ENCODE measurements at places on chromosomes 12 and 14. TPM values are rescaled to one million over a fixed set of nuclear protein-coding genes. Genes with fewer than 3 reads are reported as not detected.

DNA sequence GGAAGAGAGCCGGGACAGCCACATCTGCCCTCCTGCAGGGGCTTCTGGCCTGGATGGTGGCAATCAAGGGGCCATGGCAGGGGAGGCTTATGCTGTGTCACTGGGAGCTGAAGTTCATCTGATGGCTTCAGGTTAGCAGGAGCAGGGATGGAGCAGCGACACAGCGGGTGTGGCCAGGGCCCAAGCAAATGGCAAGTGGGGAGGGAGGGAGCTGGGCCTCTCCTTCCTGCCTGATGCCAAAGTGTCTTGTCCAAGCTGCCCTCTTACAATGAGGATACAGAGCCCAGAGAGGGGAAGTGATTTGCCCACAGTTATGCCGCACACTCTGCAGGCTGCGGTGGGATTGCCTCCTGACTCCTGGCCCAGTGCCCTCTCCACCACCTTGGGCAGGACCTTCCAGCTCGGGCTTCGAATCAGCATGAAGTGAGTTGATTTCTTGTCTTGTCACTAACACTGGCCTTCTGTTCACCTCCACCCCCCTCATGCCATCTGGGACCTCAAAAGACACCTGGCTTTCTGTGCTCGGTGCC lies 51.3 kb downstream of the IQSEC3 start:
- H3K27me3 ChIP-seq = peaks cover 18% of the 10 kb centered on the region
- H3K4me3 ChIP-seq = no peak overlapping the region
- no peaks in the 10 kb centered on the region for H3K4me1 ChIP-seq
- H3K27ac ChIP-seq = no peak overlapping the region
- no peaks in the 10 kb centered on the region for H3K36me3 ChIP-seq
- DNase-seq = no peak

GRCh38 chr12:90410962-90411361 lies 544.0 kb downstream of the CCER1 start:
- H3K36me3 ChIP-seq = no peaks in the 10 kb centered on the region
- H3K27me3 ChIP-seq = peaks cover 5% of the 10 kb centered on the region
- DNase-seq = no peak

- DNase-seq = no peak
- no peaks in the 10 kb centered on the region for H3K4me1 ChIP-seq
- H3K27ac ChIP-seq = no peak overlapping the region
- no peaks in the 10 kb centered on the region for H3K27me3 ChIP-seq
Observed at GRCh38 chr12:28899951-28900350, 249.1 kb upstream of the FAR2 start.

GRCh38 chr12:11953523-11953922 lies 117.2 kb upstream of the BCL2L14 start:
- peaks cover 13% of the 10 kb centered on the region for H3K27me3 ChIP-seq
- peaks cover 23% of the 10 kb centered on the region for H3K4me1 ChIP-seq
- H3K36me3 ChIP-seq = no peaks in the 10 kb centered on the region
- no peak overlapping the region for H3K27ac ChIP-seq
- no peak for DNase-seq
- no peak overlapping the region for H3K4me3 ChIP-seq

- H3K4me3 ChIP-seq = no peak overlapping the region
- H3K27me3 ChIP-seq = peaks cover 10% of the 10 kb centered on the region
- no peaks in the 10 kb centered on the region for H3K36me3 ChIP-seq
Observed at GRCh38 chr12:115761784-115762183, 515.7 kb downstream of the MED13L start.

DNA sequence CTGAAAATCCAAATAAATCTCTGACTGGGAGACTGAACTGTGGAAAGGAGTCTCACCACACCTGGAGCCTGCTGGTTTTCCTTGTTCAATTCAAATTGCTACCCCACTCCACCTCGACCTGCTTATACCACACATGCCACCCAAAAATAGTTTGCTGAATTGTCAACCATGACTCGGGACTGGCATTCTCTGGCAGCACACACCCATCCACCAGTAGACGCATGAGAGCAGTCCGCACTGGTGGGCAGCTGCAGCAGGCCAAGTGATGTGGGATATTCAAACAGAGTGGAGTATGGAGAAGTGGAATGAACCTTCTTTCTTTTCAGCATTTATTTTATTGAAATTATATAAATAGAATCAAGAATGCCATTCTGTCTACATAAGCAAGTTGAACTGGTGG lies 38.7 kb upstream of the SYCP3 start:
- H3K36me3 ChIP-seq = peaks cover 14% of the 10 kb centered on the region
- no peak overlapping the region for H3K27ac ChIP-seq
- H3K4me3 ChIP-seq = no peak overlapping the region
- peaks cover 23% of the 10 kb centered on the region for H3K4me1 ChIP-seq

- no peak overlapping the region for H3K27ac ChIP-seq
- DNase-seq = no peak
- peaks cover 14% of the 10 kb centered on the region for H3K4me1 ChIP-seq
Observed at GRCh38 chr14:68760761-68761160, 32.1 kb downstream of the ZFP36L1 start.

GRCh38 chr12:113755098-113755497 lies 211.0 kb downstream of the RBM19 start:
- DNase-seq = no peak
- H3K36me3 ChIP-seq = no peaks in the 10 kb centered on the region
- H3K4me1 ChIP-seq = no peaks in the 10 kb centered on the region
- no peak overlapping the region for H3K4me3 ChIP-seq
- no peak overlapping the region for H3K27ac ChIP-seq

DNA sequence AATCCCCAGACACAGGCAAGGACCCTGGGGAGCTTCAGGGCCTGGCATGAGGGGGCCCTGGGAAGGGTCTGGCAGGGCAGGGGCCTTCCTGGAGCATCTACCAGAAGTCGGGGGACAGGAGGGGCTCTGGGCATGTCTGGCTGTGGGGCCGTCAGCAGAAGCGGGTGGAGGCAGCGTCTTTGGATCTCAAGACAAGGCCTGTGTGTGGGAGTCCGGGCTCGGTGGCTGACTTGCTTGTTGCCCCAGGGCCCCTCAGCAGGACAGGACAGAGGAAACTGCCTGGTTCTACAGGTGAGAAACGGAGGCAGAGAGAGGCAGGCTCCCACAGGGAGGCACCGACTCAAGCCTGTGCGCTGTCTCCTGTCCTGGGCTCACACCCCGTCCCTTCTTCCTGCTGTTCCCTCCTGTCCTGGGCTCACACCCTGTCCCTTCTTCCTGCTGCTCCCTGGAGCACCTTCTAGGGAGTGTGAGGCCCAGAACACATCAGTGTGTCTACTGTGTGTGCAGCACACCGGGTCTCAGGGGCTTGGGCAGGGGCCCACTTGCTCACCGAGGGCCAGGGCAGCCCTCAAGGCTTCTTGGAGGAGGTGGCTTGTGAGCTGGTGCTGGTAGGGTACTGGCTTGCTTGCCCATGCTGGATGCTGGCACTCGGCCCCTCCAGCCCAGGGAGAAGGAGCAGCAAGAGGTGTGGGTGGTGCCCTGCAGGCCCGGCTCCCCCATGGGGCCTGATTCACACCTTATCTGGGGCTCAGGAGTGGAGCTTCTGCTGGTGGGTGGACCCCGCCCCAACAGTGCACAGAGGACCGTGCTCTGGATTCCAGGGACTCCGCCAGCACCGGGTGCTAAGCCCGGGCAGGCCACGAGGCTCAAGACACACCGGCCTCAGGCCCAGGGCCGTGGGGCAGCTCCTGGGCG lies 14.9 kb downstream of the ASPG start:
- no peaks in the 10 kb centered on the region for H3K27me3 ChIP-seq
- no peaks in the 10 kb centered on the region for H3K36me3 ChIP-seq
- no peak overlapping the region for H3K4me3 ChIP-seq
- no peak for DNase-seq
- H3K27ac ChIP-seq = no peak overlapping the region
- H3K4me1 ChIP-seq = no peaks in the 10 kb centered on the region

GRCh38 chr12:48875944-48876515 lies 10.4 kb upstream of the RND1 start:
- no peak overlapping the region for H3K4me3 ChIP-seq
- no peak for DNase-seq
- H3K27ac ChIP-seq = no peak overlapping the region
- no peaks in the 10 kb centered on the region for H3K36me3 ChIP-seq
- H3K4me1 ChIP-seq = no peaks in the 10 kb centered on the region
- H3K27me3 ChIP-seq = peaks cover 12% of the 10 kb centered on the region

DNA sequence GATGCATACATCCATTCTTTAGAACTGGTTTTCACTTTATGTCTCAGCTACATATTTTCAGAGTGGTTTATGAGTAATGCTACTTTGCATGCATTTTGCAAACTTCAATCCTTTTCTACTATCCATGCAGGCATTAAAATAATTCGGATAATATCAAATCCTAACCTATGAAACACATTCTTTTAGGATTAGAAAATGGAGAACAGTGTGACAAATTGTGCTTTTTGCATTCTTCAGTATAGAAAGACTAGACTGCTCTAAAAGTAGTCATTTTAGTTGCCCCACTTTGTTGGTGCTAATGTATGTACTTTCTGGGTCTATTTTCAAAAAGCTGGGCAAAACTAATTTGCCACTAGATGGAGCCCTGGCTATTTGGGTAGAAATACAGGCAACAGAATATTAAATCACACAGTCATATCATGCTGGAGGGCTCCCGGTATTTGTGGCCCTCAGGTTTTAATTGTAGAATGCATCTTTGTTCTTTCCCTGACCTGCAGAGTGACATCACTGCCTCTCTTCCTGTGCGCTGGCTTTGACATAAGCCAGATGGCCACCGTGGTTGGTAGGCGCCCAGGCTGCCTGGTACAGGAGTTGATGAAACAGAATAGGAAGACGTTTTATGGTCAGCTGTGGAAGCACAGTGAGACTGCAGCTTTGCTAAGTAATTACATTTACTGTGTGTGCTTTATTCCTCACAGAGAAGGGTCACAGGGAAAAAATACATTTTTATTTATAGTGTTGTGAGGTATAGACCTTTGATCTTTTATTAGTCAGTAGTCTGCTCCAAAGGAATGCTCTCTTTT lies 28.1 kb downstream of the MSRB3 start:
- H3K4me1 ChIP-seq = peaks cover 7% of the 10 kb centered on the region
- peaks cover 12% of the 10 kb centered on the region for H3K27me3 ChIP-seq
- H3K27ac ChIP-seq = no peak overlapping the region
- peak; percentile 12 for DNase-seq

- no peak for DNase-seq
- peak overlapping the region; percentile 98 for H3K4me3 ChIP-seq
- H3K27me3 ChIP-seq = no peaks in the 10 kb centered on the region
- peak overlapping the region; percentile 94 for H3K27ac ChIP-seq
- H3K36me3 ChIP-seq = peaks cover 3% of the 10 kb centered on the region
Observed at GRCh38 chr12:56220611-56221231, 1.0 kb downstream of the RNF41 start.

- H3K36me3 ChIP-seq = no peaks in the 10 kb centered on the region
- no peaks in the 10 kb centered on the region for H3K27me3 ChIP-seq
- H3K4me3 ChIP-seq = no peak overlapping the region
- no peak for DNase-seq
- no peak overlapping the region for H3K27ac ChIP-seq
Observed at GRCh38 chr12:16285586-16285985, 8.1 kb upstream of the SLC15A5 start.

DNA sequence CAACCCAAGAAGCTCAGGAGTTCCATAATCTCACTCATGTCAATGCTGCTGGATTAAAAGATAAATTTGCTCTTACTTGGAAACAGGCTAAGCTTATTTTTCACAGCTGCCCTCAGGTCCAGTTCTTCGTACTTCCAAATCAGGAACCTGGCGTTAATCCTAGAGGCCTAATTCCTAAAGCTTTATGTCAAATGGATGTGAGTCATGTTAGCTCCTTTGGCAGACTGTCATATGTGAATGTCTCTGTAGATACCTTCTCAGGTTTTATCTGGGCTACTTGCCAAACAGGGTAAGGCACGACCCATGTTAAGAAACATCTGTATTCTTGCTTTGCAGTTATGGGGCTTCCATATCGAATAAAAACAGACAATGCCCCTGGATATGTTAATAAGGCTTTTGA lies 504.6 kb downstream of the ALG10 start:
- no peak for DNase-seq
- H3K27ac ChIP-seq = no peak overlapping the region
- no peaks in the 10 kb centered on the region for H3K36me3 ChIP-seq
- no peaks in the 10 kb centered on the region for H3K4me1 ChIP-seq

GRCh38 chr14:99883866-99884650 lies 90.8 kb downstream of the EML1 start:
- no peak overlapping the region for H3K4me3 ChIP-seq
- H3K27me3 ChIP-seq = peaks cover 7% of the 10 kb centered on the region
- no peak overlapping the region for H3K27ac ChIP-seq

DNA sequence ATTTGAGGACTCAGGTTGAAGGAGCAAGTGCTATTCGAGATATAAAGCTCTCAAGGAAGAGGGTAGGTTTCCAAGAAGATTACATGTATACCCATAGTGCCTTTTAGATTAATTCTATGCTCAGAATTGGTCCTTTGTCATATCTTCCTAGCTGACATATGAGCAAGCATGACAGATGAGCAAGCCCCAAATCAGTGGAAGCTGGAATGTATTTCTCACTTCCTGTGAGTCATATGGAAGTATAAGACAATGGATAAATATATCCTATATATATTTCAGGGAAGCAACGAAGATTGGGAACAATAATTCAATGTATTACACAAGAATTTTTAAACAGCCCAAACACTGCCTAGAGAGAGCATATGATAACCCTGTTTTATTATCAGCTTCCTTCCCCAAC lies 674.1 kb upstream of the ATXN7L3B start:
- H3K4me3 ChIP-seq = no peak overlapping the region
- H3K36me3 ChIP-seq = no peaks in the 10 kb centered on the region
- no peak overlapping the region for H3K27ac ChIP-seq
- no peaks in the 10 kb centered on the region for H3K27me3 ChIP-seq
- DNase-seq = no peak
- no peaks in the 10 kb centered on the region for H3K4me1 ChIP-seq

- H3K27me3 ChIP-seq = no peaks in the 10 kb centered on the region
Observed at GRCh38 chr14:44383636-44384035, 123.4 kb downstream of the FSCB start.

- no peaks in the 10 kb centered on the region for H3K36me3 ChIP-seq
- DNase-seq = no peak
- no peak overlapping the region for H3K4me3 ChIP-seq
- no peaks in the 10 kb centered on the region for H3K4me1 ChIP-seq
Observed at GRCh38 chr12:54139019-54139418, 49.8 kb downstream of the SMUG1 start.

Gene GAPDH
- 7,289 TPM for total RNA-seq

Gene P3H3
- total RNA-seq = 1.3 TPM

Gene CCDC197
- 0.53 TPM for total RNA-seq

Gene ASIC1
- 8.0 TPM for total RNA-seq

Gene OR6C75
- total RNA-seq = not detected

Gene RFX4
- total RNA-seq = not detected

Gene USP44
- total RNA-seq = 5.3 TPM

Gene DYRK2
- 19.2 TPM for total RNA-seq

Gene TC2N
- total RNA-seq = 49.3 TPM

Gene TCTN1
- total RNA-seq = 7.2 TPM

Gene SARNP
- 111 TPM for total RNA-seq

Gene CCDC175
- not detected for total RNA-seq

Gene GPR84
- 1.7 TPM for total RNA-seq

Gene DNAH10
- total RNA-seq = 0.37 TPM

Gene DNAJC22
- total RNA-seq = not detected

Data from activated CD4-positive, alpha-beta T cell treated with anti-CD3 and anti-CD28 coated beads for 36 hours (primary cell).